ENCODE measurements at places on chromosomes 11 and 22.

- DNase-seq, result no peak
These were observed 196.4 kb downstream of the LARGE1 start for GRCh38 chr22:33723915-33724314.

DNA sequence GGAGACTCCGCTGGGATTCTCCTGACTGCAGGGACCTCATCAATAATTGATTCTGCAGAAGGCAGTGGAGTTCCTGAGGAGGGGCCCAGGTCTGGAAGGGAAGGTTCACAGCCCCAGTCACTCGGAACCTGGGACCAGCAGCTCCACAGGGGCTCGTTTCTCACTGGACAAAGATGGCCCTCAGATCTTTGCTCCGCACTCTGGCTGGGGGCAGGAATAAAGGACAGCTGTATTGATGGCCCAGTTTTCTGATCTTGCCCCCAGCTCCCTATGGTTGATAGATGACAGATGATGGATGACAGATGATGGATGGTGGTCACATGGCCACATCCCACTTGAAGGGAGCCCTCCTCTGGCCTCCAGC lies 11.3 kb upstream of the BCR start:
- no peak for DNase-seq

- DNase-seq, result no peak
These were observed 451.3 kb downstream of the OPCML start for GRCh38 chr11:133081020-133081419.

DNA sequence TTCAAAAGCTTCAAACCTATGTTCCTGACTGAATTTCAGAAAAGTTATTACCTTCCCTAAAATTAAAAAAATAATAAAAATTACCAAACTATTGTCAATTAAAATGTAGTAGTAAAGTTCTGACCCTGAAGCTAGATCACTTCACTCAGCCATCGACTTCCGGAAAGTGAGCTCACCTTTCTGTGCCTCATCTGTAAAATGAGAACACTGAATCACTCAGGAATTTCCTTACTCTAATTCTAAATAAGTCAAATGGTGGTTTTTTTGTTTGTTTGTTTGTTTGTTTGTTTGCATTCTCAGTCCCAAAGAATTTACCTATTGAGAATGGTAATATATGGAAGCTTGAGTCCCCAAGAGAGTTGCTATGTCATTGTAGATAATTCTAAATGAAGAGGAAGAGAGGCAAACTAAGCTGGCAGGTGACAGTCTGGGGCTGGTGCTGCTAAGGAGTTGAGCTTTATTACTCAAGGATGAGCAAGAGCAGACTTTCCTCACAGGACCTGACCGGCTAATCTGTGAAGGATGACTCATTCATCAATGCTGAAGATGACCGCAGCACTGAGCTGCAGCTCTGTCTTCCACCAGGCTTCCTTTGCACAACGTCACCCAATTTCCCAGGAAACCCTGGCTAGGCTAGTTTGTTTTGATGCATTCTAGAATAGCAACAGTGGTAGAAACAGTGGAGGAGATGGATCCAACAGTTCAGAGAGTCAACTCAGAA lies 248.8 kb downstream of the RAB38 start:
- no peak for DNase-seq

DNA sequence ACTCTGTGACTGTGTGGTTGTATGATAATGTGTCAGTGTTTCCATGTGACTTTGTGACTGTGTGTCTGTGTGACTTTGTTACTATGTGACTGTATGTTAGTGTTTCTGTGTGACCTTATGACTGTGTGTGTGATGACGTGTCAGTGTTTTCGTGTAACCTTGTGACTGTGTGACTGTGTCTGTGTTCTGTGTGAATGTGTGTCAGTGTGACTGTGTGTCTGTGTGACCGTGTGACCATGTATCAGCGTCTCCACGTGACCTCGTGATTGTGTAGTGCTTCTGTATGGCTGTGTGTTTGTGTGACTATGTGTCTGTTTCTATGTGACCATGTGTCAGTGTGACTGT lies 9.5 kb upstream of the PKNOX2 start:
- DNase-seq, result no peak

DNA sequence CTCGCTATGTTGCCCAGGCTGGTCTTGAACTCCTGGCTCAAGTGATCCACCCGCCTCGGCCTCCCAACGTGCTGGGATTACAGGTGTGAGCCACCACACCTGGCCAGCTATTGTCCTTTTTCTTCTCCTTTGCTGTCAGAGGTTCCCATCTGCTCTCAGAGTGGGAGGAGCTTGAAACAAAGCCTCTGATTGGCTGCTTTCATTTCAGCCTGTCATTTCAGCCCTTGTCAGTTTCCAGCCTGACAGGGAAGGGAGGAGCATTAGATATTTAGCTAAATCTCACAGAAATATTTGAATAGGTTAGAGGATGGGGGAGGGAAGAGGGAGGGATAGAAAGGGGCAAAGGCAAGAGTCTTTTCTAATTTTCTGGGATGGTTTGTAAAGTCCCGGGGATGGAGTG lies 8.7 kb downstream of the SLC22A6 start:
- no peak for DNase-seq

- DNase-seq, result no peak
These were observed 89.8 kb downstream of the APIP start for GRCh38 chr11:34826384-34826726.

DNA sequence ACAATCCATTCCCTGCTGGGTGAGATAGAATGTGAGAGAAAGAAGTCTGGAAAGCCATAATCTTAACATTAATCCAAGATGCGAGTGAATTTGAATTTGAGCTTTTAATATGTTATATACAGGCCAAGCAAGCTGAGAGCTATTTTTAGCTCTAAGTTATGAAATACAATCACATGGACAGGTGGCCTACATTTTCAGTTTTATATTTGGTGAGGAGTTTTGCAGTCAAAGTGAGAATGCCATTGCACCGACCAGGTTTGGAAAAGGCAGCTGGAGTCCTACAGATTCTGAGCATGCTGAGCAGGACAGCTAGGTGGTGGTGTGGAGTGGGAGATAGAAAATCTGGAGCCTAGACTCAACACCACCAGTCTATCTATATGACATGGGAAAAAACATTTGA lies 12.0 kb downstream of the OR5B21 start:
- no peak for DNase-seq

DNA sequence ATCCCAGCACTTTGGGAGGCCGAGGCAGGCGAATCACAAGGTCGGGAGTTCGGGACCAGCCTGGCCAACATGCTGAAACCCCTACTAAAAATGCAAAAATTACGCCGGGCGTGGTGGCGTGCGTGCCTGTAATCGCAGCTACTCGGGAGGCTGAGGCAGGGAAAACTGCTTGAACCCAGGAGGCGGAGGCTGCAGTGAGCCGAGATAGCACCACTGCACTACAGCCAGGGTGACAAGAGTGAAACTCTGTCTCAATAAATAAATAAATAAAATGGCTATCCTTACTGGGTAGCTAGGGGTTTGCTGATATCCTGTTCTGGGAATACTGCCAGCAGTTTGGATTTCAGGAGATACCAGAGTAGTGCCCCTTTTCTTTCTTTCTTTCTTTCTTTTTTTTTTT lies 2.4 kb upstream of the RBM14 start:
- DNase-seq, result no peak

- no peak for DNase-seq
These were observed 1.4 kb upstream of the PHOX2A start for GRCh38 chr11:72245263-72245816.

All from left kidney (tissue), 8 donors.